Peyer's patch (tissue), 4 donors: ENCODE measurements at places on chromosomes 2 and 18. TPM values are rescaled to one million over a fixed set of nuclear protein-coding genes. Genes with fewer than 3 reads are reported as not detected.

NT5C1B gene
- total RNA-seq = not detected

MEP1B gene
- total RNA-seq = 4.1 TPM

NEUROD1 gene
- total RNA-seq = 3.5 TPM

CDH2 gene
- 1.3 TPM for total RNA-seq

- no peak for DNase-seq
Measured at GRCh38 chr2:134705861-134706586, 12.8 kb downstream of the TMEM163 start.

DNA sequence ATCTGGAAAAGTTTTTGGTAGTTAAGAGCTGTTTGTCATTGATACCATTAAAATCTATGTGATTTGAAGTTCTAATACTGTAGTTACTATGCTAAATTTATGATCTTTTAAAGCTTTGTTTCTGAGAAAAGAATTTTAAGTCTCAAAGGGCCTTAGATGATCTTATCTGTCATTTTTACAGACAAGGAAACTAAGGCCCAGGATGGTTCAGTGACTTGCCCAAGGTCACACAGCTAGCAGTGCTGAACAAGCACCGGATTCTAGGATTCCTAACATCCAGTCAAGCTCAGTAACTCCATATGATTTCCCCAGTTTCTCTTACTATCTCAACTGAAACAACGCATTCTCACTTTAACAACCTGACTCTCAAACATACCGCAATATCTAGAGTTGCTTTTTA lies 37.7 kb downstream of the PELI1 start:
- DNase-seq = no peak
